ENCODE measurements at places on chromosomes 5 and 9.

DNA sequence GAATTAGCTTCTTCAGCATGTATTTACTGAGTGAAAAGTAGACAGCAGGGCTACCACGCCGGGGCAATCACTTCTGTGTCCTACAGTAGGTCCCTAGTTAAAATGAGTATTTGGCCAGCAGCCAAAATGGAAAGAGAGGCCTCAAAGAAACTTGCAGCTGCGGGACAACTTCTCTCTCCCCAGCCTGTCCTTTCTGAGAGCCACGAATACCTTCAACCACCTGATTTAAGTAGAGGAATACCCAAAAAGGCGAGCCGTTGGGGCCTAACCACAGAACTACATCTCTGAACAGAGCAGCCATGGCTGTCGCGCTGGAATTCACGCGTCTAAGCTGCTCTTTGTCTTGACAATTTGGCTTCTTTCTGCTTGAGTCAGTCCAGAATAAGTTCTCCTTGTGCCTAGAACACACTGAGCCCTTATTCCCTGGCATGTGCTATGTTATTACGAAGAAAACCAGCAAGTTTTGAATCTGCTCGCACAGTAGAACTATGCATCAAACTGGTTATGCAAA is 43.8 kb upstream of the GOLPH3 start:
- DNase-seq = peak; percentile 51

- no peak for DNase-seq
These were observed 38.7 kb downstream of the ASS1 start for GRCh38 chr9:130483371-130483971.

DNA sequence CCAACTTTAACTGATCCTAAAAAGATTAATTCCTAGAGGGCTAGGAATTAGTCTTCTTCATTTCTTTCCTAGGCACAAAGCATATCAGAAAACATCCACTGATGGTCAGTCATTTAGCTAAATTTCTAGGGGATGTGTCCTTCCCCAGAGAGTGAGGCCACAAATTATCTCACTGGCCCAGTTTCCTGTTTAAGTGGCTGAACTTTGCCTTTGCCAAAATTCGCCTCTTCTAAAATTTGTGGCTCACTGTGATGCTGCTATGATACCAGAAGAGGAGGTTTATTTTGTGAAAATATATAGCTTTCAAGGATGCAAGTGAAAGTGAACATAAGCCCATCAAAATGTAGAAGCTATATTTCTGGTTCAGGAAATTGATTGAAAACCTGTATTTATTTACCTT is 98.1 kb upstream of the FER start:
- DNase-seq = no peak

DNA sequence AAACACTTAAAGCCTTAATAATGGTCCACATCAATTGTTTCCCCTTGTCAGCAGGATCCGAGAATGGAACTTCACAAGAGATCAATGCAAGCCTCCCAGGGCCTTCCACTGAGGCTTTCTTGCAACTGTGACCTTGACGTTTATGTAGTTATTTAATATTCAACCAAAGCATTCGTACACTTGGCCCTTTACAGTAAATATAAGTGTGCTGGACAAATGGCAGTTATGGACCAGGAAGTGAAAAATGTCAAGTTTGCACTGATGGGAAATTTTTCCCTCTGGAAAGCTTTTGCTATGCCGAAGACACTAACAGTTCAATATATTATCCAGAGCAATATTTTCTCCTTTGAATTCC is 101.8 kb downstream of the TTLL11 start:
- DNase-seq = no peak

DNA sequence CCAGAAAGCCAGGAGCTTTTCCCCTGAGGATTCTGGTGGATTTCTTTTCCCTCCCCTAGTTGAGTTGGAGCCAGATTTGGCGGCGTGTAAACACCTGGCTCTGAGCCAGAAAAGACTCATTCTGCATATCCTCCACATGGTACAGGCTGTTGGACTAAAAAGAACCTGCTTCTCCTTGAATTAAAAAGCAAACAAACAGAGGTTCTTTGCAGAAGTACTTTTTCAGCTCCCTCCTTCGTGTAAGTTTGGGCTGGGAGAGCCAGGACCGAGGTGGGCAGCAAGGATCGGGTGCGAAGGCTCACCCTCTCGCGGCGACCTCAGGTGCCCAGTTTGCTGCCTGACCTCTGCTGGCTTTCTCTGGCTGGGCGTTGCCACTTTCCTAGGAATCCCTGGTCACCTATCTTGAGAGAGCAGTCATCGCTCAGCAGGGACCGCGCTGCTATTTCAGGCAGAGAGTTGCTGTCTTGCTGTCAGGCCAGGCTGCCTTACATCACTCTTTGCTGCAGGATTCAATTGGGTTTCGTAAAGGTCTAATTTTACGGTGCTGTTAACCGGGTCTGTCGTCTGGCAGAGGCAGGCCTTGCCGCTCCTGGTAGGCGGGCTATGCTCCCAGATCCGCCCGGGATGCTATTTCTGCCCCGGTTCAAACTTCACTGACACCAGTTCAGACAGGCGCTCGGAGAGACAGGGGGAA is 3.2 kb downstream of the PAPPA start:
- peak; percentile 70 for DNase-seq

- no peak for DNase-seq
These were observed 67.6 kb downstream of the UBAP1 start for GRCh38 chr9:34246453-34246852.

DNA sequence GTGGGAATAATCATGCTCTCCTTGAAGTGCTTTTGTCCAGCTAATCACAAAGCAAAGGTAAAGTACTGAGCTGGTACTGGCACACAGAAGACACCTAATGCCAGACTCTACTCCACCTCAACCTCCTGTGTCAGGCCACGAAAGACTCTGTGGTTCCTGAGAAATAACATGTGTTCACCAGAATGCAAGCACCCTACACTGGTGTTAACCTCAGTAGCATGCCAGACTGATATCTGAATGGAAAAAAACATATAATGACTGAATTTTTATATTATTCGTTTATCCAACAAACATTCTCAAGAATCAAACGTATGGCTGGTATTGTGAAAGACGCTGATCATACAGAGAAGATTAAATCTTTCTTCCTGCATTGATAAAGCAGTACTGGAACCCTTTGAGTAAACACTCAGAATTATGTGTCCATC is 97.1 kb upstream of the IFNE start:
- no peak for DNase-seq

DNA sequence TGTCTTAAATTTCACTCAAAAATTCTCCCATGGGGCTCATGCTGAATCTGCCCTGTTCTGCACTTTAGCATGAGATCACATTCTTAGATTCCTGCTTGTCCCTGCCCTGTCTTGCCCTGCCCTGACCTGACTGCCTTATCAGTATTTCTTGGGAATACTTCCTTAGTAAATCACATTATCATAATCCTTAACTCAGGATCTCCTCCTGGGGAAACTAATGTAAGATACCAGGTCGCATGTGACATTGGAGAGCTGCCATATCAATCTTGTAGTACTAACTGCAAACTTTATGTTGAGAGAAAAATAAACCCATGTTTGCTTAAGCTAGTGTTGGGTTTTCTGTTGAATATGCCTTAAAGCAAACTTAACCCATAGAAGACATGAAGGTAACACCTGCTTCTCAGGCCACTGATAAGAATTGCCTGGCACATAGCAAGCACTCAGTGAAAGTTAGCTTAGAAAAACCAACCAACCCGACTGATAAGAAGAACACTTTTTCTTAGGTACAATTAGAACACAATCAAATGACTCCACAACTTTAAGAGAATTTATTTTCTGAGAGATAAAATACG is 53.3 kb downstream of the IL33 start:
- DNase-seq = no peak

All from femur (tissue), 1 donor.